ENCODE measurements at places on chromosomes 16 and 17.

DNA sequence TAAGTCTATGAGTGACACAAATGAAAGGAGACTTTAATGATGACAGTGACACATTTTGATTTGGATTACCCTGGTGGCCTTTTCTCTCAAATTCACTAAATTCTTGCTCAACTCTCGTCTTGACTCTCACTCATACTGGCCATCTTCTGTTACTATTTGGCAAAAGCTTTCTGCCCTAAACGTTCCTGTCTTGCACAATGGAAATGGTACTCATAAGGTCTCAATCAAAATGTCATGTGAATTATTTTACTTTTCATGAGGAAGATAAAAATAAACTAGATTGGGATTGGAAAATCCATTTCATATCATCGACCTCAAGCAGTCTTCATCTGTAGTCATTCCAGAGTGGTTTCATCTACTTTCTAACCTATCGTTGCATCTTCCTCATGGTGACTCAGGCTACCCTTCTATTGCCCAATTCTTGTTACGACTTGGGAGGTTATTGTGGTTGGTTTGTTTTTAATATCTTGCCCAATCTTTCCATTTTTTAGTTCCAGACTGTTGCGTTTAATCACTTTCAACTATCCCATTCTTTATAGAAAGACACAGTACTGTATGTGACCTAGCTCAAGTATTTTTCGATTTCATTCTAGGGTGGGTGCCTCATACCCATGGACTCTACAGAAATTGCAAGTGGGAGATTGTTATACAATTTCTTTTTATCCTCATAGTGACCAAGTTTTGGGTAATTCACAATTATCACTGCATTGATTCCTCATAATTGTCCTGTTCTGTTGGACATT is 317.2 kb upstream of the KCNJ16 start:
- DNase-seq: peak; percentile 72

DNA sequence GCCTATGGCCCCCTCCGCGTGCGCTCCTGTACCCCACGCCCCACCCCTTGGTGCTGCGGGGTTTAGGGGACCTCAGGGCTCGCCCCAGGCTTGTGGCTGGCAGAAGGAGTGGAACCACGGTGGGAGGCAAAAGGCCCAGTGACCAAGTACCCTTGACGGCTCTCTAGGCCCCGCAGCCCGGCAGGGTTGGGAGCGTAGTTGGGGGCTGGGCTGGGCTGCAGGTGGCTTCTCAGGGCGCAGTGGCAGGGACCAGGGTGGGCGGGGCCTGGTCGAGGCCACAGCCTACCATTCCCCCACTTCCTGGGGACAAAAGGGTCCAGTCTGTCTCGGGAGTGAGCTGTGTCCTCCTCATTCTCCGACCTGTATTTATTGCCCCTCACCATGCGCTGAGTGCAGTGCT is 124.9 kb downstream of the RBFOX3 start:
- DNase-seq: no peak

DNA sequence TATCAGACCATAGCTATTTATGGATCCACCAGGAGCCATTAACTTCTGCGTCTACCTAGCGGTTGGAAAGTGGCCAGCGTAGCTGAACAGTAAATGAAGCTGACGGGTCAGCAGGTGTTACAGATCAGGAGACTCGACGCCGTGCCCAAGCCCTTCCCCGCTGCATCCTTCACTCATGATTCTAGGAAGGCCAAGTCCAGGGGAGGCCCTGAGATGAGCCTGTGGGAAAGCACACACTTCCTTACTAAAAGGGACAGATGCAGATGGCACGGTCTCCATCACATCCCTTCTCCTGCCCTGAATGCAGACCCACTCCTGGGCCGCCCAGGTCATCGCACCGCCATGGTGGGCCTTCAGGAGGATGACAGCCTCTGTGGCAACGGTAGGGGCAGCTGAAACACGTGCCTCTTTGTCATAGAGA is 67.7 kb upstream of the DNAH17 start:
- DNase-seq: no peak

DNA sequence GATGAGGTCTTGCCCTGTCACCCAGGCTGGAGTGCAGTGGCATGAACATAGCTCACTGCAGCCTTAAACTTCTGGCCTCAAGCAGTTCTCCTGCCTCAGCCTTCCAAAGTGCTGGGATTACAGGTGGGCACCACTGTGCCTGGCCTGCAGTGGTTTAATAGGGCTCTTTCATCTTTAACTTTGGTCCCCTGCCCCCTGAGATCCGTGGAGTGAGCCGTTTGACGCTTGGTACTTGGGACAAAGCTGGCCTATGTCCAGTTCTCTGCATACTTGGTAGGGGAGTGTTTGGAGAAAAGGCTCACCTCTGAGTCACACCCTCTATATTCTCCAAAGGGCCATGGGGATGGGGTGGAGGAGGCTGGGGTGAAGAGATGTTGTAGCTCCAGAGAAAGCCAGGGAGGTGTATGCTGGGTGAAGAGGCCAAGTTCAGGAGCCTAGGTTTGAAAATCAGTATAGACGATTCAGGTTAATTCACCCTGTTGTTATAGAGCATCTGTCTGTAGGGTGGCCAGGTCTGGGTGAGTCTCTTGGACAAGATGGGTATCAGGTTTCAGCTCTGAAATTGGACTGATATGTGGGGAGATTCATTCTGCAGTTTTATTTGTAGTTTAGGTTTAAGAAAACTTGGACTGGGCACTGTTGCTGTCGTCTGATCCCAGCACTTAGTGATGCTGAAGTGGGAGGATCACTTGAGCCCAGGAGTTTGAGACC is 17.6 kb downstream of the ABCC1 start:
- peak; percentile 92 for DNase-seq

DNA sequence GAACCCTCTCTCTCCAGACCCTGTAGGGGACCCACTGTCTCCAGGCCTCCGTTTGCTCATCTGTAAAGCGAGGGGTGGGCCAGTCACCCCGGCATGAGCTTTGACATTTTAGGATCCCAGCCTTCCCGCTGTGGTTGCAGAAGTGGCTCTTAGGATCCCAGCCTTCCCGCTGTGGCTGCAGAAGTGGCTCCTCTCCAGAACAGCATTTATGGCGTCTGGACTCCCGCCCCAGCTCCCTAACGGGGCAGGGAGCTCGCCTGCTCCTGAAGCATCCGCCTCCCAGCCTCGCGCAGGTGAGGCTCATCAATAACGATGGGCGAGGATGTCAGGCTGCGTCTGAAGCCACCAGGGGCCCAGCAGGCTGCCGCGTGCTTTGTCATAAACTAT is 222.3 kb upstream of the TNRC6C start:
- no peak for DNase-seq

DNA sequence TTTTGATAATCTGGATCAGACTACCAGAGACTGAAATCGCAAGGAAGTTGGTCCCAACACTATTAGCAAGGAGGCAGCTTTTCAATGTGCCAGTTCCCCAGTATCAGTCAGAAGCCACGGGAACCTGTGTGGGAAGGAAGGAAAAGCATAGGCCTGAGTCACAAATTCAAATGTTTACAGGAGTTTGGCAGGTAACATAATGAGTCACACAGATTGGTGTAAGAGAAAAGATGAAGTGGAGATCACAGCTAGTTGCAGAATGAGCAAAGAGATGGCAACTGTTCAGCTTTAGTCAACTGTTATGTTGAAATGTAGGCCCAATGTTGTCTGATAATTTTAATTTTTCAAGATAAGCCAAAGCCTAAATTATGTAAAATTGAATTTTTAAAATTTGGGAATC is 28.1 kb upstream of the ITGA2B start:
- DNase-seq: peak; percentile 98

- DNase-seq: no peak
These were observed 657.7 kb upstream of the GOT2 start for GRCh38 chr16:59391617-59392364.
